ENCODE measurements at places on chromosomes 2 and 18. TPM values are rescaled to one million over a fixed set of nuclear protein-coding genes. Genes with fewer than 3 reads are reported as not detected.

- peak overlapping the region; percentile 54 for H3K27ac ChIP-seq
- DNase-seq = peak; percentile 53
- H3K4me1 ChIP-seq = peaks cover 24% of the 10 kb centered on the region
- no peaks in the 10 kb centered on the region for H3K36me3 ChIP-seq
- H3K4me3 ChIP-seq = no peak overlapping the region
Observed at GRCh38 chr2:197209246-197209645, 101.3 kb downstream of the ANKRD44 start.

GRCh38 chr18:45365835-45366234 lies 249.4 kb upstream of the SLC14A2 start:
- H3K4me3 ChIP-seq = no peak overlapping the region
- H3K27ac ChIP-seq = no peak overlapping the region
- H3K36me3 ChIP-seq = no peaks in the 10 kb centered on the region
- DNase-seq = no peak

- DNase-seq = no peak
- H3K27me3 ChIP-seq = peaks cover 2% of the 10 kb centered on the region
- H3K4me3 ChIP-seq = no peak overlapping the region
- no peak overlapping the region for H3K27ac ChIP-seq
- no peaks in the 10 kb centered on the region for H3K36me3 ChIP-seq
Observed at GRCh38 chr18:70426818-70427217, 138.0 kb downstream of the SOCS6 start.

The CTIF gene
- 30.2 TPM for total RNA-seq

- H3K27me3 ChIP-seq = peaks cover 2% of the 10 kb centered on the region
- no peak overlapping the region for H3K27ac ChIP-seq
- H3K36me3 ChIP-seq = no peaks in the 10 kb centered on the region
- DNase-seq = peak; percentile 83
- H3K4me3 ChIP-seq = no peak overlapping the region
Observed at GRCh38 chr2:30862054-30862651, 54.9 kb upstream of the CAPN13 start.

DNA sequence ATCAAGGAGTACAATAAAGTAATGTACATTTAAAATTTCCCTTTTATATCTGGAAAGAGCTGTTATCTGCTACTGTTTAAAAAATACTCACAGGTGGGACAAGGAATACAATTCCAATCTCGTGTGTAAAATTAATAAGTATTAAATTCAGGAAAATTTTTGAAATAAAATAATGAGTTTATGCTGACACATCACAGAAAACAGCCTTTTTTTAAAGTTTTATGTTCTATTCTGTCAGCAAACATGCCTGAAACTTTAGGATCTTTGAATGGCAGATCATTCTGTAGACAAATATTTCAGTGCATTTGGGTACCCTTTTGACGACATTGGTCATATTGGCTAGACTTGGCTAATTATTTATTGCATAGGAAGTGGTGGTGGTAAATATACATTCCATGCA lies 254.4 kb upstream of the ETAA1 start:
- H3K4me3 ChIP-seq = no peak overlapping the region
- H3K27ac ChIP-seq = no peak overlapping the region
- DNase-seq = no peak
- no peaks in the 10 kb centered on the region for H3K36me3 ChIP-seq
- peaks cover 7% of the 10 kb centered on the region for H3K4me1 ChIP-seq

The GCG gene
- not detected for total RNA-seq

The TRIM43 gene
- not detected for total RNA-seq

The EMILIN1 gene
- total RNA-seq = 163 TPM

The BCL2L11 gene
- 24.2 TPM for total RNA-seq

- no peaks in the 10 kb centered on the region for H3K27me3 ChIP-seq
- no peak overlapping the region for H3K27ac ChIP-seq
- peaks cover 2% of the 10 kb centered on the region for H3K36me3 ChIP-seq
- H3K4me1 ChIP-seq = peaks cover 3% of the 10 kb centered on the region
- DNase-seq = no peak
- no peak overlapping the region for H3K4me3 ChIP-seq
Observed at GRCh38 chr18:26046419-26047077, 43.9 kb downstream of the SS18 start.

The SERPINB3 gene
- 0.43 TPM for total RNA-seq

- H3K27ac ChIP-seq = no peak overlapping the region
- no peak overlapping the region for H3K4me3 ChIP-seq
- H3K36me3 ChIP-seq = peaks cover 10% of the 10 kb centered on the region
- no peak for DNase-seq
- no peaks in the 10 kb centered on the region for H3K27me3 ChIP-seq
Observed at GRCh38 chr2:24206714-24207113, 31.9 kb downstream of the FAM228A start.

GRCh38 chr2:213181712-213182111 lies 30.3 kb upstream of the IKZF2 start:
- H3K4me3 ChIP-seq = no peak overlapping the region
- no peaks in the 10 kb centered on the region for H3K27me3 ChIP-seq
- DNase-seq = no peak
- no peak overlapping the region for H3K27ac ChIP-seq

DNA sequence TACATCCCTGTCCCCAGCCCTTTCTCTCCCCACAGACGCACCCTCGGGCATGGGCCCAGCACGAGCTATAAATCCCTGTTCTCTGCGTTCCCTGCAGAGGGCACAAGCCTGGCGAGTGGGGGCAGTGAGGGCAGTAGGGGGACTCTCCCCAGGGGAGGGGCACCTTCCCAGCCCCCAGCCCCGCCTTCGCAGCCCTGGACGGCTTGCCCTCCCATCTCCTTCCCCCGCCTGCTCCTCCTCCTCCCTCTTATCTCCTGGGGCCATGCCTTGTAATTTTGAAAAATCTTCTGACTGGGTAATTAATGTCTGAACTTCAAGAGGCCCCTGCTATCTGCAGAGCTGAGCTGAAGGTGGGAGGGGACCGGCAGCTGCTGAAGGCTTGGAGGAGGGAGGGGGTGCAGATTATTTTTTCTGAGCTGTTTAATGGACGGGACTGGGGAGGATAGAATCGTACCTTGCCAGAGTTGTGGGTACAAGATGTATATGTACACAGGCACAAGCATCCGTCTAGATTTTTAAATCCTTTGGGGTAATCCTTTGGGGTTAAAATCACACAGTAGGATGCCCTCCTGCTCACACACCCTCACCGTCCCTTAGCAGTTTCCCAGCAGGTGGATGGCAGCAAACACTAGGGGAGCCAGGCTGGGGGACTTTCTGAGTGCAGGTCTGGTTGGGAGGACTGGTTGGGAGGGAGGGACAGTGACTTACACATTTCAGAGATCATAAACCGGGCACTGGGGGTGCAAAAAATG lies 121.9 kb downstream of the SMAD7 start:
- no peaks in the 10 kb centered on the region for H3K27me3 ChIP-seq
- H3K27ac ChIP-seq = no peak overlapping the region
- DNase-seq = peak; percentile 45
- H3K4me3 ChIP-seq = no peak overlapping the region

- H3K4me3 ChIP-seq = no peak overlapping the region
- peaks cover 3% of the 10 kb centered on the region for H3K4me1 ChIP-seq
- no peak overlapping the region for H3K27ac ChIP-seq
- no peaks in the 10 kb centered on the region for H3K27me3 ChIP-seq
Observed at GRCh38 chr2:24205131-24205530, 30.3 kb downstream of the FAM228A start.

The GNAL gene
- total RNA-seq = 3.7 TPM

GRCh38 chr2:241507430-241508239 lies 749 bp downstream of the STK25 start:
- peak overlapping the region; percentile 77 for H3K4me3 ChIP-seq
- no peaks in the 10 kb centered on the region for H3K4me1 ChIP-seq
- H3K27me3 ChIP-seq = no peaks in the 10 kb centered on the region
- H3K36me3 ChIP-seq = peaks cover 3% of the 10 kb centered on the region
- peak overlapping the region; percentile 94 for H3K27ac ChIP-seq
- DNase-seq = peak; percentile 74

DNA sequence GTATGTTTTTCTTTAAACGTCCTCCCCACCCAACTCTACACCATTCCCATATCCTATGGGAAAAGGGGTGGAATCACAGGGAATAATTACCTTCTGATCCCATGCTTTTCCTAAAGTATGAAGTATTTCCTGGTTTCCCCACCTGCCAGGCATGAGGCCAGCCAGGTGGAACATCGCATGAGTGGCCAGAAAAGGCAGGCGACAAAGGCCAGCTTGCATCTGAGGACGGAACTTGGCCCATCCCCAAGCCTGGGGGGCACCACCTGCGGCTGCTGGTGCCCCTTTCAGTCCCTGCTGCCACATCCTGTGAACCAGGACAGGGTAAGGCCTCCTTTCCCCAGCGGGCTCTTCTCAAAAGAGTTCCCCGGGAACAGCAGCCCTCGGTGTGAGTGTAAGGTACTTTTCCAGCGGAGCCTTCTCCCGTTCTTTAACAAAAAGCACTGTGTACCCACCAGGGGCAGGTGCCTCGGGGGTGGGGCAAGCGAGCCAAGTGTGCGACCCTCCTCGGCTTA lies 1.2 kb upstream of the ERFE start:
- H3K4me1 ChIP-seq = peaks cover 4% of the 10 kb centered on the region
- H3K4me3 ChIP-seq = no peak overlapping the region
- H3K27me3 ChIP-seq = no peaks in the 10 kb centered on the region
- H3K36me3 ChIP-seq = no peaks in the 10 kb centered on the region
- no peak overlapping the region for H3K27ac ChIP-seq

The POTEC gene
- total RNA-seq = not detected

The HOXD12 gene
- not detected for total RNA-seq

- H3K36me3 ChIP-seq = no peaks in the 10 kb centered on the region
- H3K4me1 ChIP-seq = peaks cover 5% of the 10 kb centered on the region
- DNase-seq = peak; percentile 84
- no peaks in the 10 kb centered on the region for H3K27me3 ChIP-seq
- peak overlapping the region; percentile 2 for H3K27ac ChIP-seq
Observed at GRCh38 chr18:78293940-78294541, 685.6 kb upstream of the SALL3 start.

The TOGARAM2 gene
- 19.8 TPM for total RNA-seq

DNA sequence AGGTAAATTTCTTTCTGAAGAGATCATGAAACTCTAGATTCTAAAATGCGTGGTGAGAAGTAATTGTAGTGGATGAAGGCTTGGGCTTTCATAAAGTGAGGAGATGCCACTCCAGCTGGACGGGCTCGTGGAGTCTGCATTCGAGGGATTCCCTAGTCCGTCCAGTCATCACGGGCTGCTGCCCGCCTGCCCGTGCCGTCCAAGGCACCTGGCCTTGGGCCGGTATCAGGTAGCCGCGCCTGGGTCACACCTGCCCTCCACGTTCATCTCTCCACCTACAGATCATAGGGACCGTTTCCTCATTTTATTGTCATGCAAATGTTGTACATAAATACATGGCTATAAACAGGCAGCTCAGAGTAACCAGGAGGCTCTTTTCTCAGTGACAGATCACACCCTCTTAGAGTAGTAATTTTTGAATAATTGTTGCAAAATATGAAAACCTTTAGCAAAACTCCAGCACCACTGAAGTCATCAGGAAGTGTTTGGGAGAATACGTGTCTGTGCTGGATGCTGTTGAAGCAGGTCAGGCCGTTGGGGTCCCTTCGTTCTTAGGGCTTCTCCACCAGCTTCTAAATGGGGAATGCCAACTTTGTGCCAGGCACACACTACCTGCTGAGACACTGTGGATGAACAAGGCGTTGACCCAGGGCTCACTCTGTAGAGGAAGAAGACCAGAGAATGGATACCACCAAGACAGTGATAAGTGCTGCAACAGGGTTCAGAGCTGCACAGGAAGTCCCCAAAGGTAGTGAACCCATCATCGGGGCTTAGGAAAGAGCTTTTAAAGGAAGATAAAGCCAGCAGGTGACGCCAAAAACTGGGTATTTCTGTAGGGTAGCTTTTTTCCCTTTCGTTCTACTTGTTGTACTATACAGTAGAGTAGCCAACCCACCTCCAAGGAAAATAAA lies 112.5 kb downstream of the FAM210A start:
- DNase-seq = no peak
- H3K27ac ChIP-seq = no peak overlapping the region
- peaks cover 16% of the 10 kb centered on the region for H3K4me1 ChIP-seq

The CD302 gene
- 89.8 TPM for total RNA-seq

The TRABD2A gene
- total RNA-seq = 1.9 TPM

The CD8B gene
- 0.77 TPM for total RNA-seq

The NGEF gene
- 1.9 TPM for total RNA-seq

The POMC gene
- 3.7 TPM for total RNA-seq

DNA sequence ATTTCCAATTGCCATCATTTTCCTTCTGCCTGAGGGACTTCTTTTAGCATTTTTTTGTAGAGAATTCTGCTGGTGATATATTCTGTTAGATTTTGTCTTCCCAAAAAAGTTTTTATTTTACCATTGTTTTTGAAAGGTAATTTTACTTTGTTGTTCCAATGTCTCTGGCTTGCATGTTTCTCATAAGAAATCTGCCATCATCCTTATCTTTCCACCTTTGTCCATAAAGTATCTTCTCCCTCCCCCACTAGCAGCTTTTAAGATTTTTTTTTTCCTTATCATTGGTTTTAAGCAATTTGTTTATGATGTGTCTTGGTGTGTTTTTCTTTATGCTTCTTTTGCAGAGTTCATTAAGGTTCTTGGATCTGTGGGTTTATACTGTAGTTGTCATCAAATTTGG lies 104.5 kb downstream of the KCTD1 start:
- no peak for DNase-seq
- H3K36me3 ChIP-seq = no peaks in the 10 kb centered on the region
- peaks cover 2% of the 10 kb centered on the region for H3K4me1 ChIP-seq
- no peak overlapping the region for H3K4me3 ChIP-seq
- no peaks in the 10 kb centered on the region for H3K27me3 ChIP-seq

DNA sequence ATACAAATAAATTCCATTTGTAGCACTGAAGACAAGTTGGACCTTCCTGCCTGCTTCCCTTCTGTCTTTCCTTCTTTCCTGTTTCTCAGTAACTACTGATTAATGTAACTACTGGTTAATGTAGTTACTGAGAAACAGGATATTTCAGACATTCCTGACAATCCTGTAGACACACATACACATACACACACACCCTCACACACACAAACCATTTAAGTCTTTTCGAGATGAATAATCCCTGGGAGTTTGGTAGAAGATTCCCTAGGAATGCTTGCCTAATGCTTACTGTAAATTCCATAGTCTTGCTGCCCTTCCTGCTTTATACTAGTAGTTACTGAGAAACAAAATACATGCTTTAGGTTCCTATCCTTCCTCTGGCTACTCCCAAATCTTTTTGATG lies 83.9 kb downstream of the PIK3C3 start:
- DNase-seq = no peak
- no peaks in the 10 kb centered on the region for H3K27me3 ChIP-seq
- H3K4me3 ChIP-seq = no peak overlapping the region
- H3K27ac ChIP-seq = no peak overlapping the region

The HOXD10 gene
- 0.54 TPM for total RNA-seq

DNA sequence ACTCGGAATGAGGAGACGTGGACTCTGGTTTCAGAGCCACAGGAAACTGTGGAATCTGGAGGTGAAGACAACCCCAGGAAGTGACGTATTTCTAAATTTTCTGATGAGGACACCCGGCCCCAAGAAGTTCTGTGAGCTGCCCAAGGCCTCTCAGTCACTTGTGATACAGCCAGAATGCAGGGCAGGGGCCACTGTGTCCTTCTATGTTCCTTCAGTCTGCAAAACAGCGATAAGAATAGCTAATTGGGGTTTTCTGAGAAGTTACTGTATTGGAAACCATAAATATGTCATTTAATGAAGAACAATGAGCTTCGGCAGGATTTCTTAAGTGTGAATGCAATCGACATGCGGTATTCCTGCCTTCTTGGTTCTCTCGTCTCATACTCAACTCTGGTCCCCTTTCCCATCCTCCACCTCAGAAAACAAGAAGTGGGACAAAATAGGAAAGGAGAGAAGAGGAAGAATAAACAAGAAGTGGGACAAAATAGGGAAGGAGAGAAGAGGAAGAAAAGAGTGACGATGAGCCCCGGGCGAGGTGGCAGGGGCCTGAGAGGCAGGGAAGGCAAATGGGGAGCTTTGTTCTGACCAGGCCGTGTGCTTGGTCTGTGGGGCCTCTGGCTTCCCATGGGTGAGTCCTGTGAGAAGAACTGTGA lies 282.0 kb upstream of the REV1 start:
- H3K4me3 ChIP-seq = no peak overlapping the region
- H3K27me3 ChIP-seq = no peaks in the 10 kb centered on the region
- no peak for DNase-seq
- no peak overlapping the region for H3K27ac ChIP-seq

All from lung (tissue), 17 donors.